Activated B cell treated with CpG ODN at 0.5 μM for 24 hours (primary cell): ENCODE measurements at places on chromosomes 11 and 22.

- no peak for DNase-seq
These were observed 248.0 kb downstream of the ST3GAL4 start for GRCh38 chr11:126603486-126603885.

- DNase-seq: no peak
These were observed 75.5 kb downstream of the PACSIN2 start for GRCh38 chr22:42939451-42939881.

- DNase-seq: no peak
These were observed 22.2 kb downstream of the ASRGL1 start for GRCh38 chr11:62359475-62359874.

- no peak for DNase-seq
These were observed 63.4 kb downstream of the AAMDC start for GRCh38 chr11:77884186-77884828.

- no peak for DNase-seq
These were observed 9.7 kb downstream of the PATE3 start for GRCh38 chr11:125797641-125798040.

DNA sequence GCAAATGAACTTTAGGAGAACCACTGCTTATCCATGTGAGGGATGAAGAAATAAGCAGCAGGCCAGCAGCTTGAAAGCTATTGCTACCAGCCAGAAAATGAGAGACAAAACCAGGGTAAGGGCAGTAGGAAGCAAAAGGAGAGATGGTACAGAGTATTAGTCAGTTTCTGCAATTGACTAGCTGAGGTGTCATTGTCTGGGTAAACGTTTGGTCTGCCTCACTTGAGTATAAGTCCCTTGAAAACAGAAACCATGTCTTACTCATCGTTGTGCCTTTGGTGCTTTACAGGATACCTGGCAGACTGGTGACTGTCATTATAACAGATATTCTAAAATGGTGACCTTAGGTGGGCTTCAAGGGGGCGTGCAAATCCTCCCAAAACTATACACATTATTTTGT is 63.9 kb upstream of the USP47 start:
- no peak for DNase-seq

- DNase-seq: no peak
These were observed 16.2 kb upstream of the TMEM9B start for GRCh38 chr11:8980485-8980884.

DNA sequence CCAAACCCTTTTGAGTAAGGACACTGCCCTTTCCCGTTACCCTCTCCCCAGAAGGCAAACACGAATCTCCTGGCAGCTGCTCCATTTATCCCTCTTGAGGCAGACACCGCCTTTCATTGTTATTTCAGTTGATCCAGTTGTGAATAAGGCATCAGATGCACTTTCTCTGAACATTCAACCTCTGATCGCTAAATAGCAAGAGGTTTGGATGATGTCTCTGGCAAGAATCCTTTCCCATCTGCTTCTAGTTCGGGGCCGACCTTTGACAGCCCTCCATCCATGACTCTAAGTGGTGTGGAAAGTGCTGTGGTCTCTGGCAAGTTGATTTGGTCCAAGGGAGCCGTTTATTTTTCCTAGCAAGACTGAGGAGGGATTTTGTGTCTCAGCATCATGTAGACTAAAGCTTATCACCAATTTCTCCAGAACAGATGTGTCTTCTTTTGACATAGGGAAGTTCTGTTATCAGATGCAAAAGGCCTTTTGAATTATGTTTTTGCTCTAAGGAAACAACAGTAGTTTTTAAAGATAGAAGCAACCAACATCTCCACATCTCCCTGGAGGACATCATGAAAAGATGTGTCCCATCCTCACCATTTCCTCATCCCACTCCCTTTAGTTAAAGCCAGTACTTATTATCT is 123.6 kb downstream of the CCDC34 start:
- DNase-seq: no peak

- no peak for DNase-seq
These were observed 30.4 kb downstream of the FADD start for GRCh38 chr11:70233511-70233934.

DNA sequence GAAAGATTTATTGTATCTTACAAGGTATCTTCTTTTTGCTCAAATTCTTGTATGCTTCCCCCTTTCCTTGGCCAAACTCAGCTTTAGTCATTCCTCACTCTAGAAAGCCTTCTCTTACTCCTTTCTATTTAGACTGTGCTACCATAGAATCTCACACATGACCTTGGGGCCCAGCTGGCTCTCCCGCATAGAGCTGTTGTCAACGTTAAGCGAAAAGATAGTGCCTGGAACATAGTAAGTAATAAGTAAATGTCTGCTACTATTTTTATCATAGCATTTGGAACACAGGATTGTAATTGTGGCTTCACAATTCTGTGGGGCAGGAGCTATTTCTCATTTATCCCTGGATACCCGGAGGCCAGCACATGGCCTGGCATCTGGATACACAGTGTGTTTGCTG is 38.9 kb upstream of the OR4B1 start:
- DNase-seq: no peak

DNA sequence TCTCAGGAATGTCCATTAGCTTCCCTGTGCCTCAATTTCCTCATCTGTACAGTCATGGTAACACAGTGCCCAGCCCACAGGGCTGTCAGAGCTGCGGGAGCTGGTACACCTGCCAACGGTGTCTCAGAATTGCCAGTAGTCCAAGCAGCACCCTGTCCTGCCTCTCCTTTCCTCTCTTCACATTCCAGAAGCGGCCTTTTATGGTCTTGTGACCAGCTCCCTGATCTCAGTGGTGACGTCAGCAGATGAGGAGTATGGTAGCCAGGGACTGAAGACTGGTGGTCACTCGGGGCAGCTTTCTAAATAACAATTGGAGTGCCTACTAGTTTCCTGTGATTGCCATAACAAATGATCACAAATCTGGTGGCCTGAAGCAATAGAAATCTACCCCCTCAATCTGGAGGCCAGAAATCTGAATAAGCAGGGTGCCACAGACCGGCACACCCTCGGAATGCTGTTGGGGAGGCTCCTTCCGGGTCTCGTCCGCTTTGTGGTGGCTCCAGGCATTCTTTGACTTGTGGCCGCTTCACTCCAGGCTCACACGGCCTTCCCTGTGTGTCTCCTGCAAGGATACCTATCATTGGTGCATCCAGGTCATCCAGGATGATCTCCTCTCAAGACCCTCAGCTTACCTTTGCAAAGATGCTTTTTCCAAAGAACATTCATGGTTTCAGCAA is 2.1 kb downstream of the FADD start:
- DNase-seq: no peak
